NT2/D1 (cell line): ENCODE measurements at places on chromosomes 5 and 9.

DNA sequence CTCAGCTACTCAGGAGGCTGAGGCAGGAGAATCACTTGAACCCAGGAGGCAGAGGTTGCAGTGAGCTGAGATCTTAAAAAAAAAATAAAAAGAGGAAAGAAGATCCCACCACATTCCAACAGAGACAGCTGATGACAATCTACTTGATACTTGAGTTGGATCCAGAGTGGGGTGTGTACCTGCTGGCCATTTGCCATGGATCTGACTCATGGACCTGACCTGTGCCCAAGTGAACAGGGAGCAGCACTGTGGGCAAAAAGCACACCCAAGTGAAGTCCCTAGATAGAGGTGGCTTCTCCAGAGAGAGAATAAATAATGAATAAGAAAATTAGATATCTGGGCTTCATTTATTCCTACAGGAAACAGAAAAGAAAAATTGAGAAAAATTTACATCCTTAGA lies 81.2 kb upstream of the MIER3 start:
- no peak for DNase-seq

- no peak for DNase-seq
Measured at GRCh38 chr5:133370036-133370831, 242.1 kb downstream of the FSTL4 start.

GRCh38 chr5:132979367-132979940 lies 16.0 kb upstream of the AFF4 start:
- DNase-seq, result no peak

DNA sequence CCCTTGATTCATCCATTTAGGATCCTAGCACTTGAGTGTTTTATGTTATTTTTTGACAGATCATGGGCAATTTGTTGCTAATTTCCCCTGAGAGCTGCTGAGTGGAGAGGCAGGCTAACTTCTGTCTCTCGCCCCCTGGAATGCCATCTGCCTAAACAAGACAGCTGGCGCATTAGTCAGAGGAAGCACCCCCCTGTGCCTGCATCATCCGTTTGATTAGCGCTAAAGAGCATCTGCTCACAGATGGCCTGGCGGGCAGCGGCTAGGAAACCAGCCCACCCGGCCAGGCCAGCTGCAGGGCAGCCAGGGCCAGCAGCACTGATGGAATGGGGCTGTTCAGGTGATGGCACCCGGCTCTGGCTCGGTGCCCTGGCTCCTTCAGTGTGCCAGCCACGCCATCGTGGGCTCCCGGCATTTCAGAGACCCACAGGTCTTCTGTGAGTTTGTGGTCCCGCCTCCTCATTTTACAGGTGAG lies 22.9 kb upstream of the ASS1 start:
- no peak for DNase-seq
